ENCODE measurements at places on chromosomes 3 and 15. TPM values are rescaled to one million over a fixed set of nuclear protein-coding genes. Genes with fewer than 3 reads are reported as not detected.

TUSC7 gene
- not detected for total RNA-seq

DNA sequence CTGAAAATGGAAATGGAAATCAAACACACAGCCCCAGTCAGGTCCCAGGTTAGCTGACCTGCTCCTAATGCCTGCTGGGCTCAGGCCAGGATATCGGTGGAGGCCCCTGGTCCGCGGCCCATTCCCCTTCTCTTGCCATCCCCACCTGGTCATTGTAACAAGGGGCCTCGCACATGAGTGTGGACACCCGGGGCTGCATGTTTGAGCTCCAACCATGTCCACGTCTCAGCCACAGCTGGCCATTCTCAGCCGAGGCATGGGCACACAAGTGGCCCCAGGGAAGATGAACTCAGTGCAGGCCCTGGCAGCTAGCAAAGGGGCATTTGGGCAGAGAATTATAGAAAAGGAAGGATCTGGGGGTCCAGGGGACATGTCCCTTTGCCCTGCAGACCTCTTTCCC is 41.7 kb downstream of the FAM174B start:
- no peak for DNase-seq

DNA sequence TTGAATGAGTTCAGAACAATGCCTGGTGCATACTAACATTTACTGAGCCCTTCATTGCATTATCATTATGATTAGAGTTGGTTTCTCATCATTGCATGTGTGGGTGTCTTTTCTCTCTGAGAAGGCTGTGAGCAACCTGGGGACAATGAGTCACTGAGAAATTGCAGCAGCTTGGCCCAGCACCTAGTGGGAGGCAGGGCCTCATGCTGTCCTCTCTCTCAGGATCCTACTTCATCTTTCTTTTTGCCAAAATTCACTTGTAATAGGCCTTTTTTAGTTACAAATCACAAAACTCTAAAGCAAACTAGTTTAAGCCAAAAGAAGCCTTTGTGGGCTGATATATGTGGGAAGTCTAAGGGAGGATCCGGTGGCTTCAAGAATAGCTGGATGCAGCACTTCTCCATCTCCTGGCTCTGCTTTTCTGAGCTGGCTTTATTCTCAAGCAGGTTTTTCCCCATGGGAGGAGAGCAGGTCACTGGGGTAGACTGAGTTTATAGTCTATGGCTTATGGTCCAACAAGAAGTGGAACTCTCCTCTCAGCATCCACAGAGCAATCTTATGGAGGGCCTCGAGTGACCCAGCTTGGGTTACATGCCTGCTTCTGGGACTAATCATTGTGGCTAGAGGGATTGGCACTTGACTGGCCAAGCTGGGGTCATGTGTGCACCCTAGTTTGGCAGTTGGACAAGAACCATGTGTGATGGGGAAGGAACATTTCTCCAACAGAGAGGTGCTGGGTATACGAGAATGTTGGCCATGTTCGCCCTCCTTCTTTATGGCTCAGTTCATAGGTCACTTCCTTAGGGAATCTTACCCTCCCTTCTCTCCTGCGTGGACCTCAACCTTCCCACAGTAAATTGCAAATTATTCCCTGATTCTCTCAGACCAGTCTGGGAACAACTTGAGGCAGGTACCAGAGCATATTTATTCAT is 8.7 kb upstream of the CAMK1 start:
- peak; percentile 35 for DNase-seq

TICRR gene
- 8.0 TPM for total RNA-seq

UBAP1L gene
- total RNA-seq, result 0.38 TPM

DNA sequence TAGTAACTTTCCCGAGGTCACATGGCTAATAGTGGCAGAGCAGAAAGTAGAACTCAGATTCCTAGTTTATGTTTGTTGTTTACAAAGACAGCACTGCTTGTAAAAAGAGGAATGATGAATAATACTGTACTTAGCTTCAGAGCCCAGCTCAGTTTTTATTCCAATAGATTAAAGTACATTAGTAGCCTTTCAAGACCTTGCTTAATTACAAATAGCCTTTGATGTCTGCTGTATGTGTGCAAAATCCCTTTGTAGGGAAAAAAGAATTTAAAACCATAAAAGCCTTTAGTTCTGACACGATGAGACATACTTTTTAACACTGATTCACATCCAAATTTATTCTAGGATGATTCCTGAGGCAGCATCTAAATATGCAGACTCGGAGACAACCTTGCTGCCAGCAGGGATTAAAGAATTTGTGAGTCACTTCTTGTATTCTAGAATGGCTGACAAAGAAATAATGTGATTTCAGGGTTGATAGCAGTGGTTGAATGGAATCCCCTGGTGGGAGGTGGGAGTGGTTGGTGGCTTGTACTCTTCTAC is 324.2 kb upstream of the TGFBR2 start:
- peak; percentile 98 for DNase-seq

POC1A gene
- 19.1 TPM for total RNA-seq

EFCC1 gene
- not detected for total RNA-seq

GRCh38 chr3:9190276-9190675 is 59.2 kb downstream of the SRGAP3 start:
- no peak for DNase-seq

DNA sequence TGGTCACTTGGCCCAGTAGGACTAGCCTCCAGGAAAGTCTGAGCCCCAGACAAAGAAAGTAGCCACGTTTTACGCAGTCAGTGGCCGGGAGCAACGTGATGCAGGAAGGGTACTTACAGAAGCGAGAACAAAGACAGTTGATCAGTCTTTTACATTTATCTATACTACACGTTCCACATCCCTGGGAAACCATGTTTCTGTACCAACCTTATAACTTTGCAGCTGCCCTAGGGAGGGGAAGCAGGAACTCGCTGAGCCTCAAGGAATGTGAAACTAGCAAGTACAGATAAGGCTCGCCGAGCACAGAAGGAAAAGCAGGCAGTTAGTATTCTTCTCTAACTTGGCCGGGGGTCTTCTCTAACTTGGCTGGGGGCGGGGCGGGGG is 3.4 kb upstream of the KNL1 start:
- no peak for DNase-seq

RASGRP1 gene
- not detected for total RNA-seq

DNA sequence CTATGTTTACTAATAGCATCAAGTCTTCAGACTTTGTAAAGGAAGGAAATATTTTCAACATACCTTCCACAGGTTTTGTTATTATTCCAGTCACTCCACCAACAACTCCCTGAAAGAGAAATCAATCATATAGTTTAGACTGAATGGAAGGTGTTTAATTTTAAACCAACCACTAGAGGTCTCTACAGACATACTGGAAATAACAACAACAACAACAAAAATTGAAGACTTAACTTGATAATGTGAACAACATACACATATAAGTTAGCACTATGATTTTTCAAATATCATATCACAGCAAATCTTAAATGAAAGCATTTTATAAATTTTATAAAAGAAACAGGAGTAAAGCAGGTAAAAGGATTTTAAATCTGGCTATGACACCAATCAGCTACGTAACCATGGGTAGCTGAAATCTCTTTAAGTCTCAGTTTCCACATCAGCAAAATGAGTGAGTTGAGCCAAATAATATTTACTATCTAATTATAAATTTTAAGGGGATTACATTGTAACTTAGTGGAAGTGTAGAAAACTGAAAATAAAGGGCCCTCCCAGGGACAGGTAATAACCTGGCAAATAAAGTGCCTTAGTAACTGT is 188.2 kb downstream of the VPS13C start:
- DNase-seq, result peak; percentile 29

ISL2 gene
- total RNA-seq, result 3.0 TPM

- DNase-seq, result no peak
Measured at GRCh38 chr15:95113041-95113440, 881.7 kb downstream of the MCTP2 start.

- DNase-seq, result peak; percentile 72
Measured at GRCh38 chr3:65894679-65895453, 143.9 kb downstream of the MAGI1 start.

GRCh38 chr3:177724020-177724638 is 526.8 kb upstream of the TBL1XR1 start:
- peak; percentile 63 for DNase-seq

GRCh38 chr3:129030611-129031010 is 29.5 kb downstream of the EFCC1 start:
- no peak for DNase-seq

GRCh38 chr3:4340411-4341335 is 37.5 kb downstream of the SETMAR start:
- no peak for DNase-seq

- peak; percentile 52 for DNase-seq
Measured at GRCh38 chr15:37880009-37880834, 54.2 kb upstream of the TMCO5A start.

ZWILCH gene
- total RNA-seq, result 51.1 TPM

PSMD2 gene
- 623 TPM for total RNA-seq

CYP8B1 gene
- not detected for total RNA-seq

GRCh38 chr15:67593562-67593961 is 51.1 kb downstream of the MAP2K5 start:
- no peak for DNase-seq

DNA sequence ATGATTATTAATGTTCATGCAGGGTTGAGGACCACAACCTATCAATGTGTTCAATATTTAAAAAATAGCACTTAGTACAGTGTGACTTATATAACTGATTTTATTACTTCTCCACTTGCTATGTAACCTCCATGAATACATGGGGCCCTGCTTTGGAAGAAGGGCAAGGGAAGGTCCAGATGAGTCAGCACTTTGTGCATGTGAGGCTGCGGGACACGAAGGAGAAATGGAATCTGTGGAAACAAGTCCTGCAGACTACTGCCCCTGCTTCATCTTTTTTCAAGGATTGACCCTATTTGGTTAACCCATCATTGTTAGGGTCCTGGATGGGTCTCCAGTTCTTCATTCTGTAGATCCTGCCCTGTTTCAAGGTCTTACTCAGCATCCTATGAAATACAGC is 1.6 kb downstream of the NXPE3 start:
- DNase-seq, result peak; percentile 82

- DNase-seq, result no peak
Measured at GRCh38 chr3:117435506-117435905, 725.9 kb downstream of the TUSC7 start.

GRCh38 chr3:40737343-40737742 is 212.6 kb downstream of the ZNF621 start:
- peak; percentile 20 for DNase-seq

GRCh38 chr3:183513046-183513706 is 42.3 kb downstream of the KLHL6 start:
- DNase-seq, result no peak

DNA sequence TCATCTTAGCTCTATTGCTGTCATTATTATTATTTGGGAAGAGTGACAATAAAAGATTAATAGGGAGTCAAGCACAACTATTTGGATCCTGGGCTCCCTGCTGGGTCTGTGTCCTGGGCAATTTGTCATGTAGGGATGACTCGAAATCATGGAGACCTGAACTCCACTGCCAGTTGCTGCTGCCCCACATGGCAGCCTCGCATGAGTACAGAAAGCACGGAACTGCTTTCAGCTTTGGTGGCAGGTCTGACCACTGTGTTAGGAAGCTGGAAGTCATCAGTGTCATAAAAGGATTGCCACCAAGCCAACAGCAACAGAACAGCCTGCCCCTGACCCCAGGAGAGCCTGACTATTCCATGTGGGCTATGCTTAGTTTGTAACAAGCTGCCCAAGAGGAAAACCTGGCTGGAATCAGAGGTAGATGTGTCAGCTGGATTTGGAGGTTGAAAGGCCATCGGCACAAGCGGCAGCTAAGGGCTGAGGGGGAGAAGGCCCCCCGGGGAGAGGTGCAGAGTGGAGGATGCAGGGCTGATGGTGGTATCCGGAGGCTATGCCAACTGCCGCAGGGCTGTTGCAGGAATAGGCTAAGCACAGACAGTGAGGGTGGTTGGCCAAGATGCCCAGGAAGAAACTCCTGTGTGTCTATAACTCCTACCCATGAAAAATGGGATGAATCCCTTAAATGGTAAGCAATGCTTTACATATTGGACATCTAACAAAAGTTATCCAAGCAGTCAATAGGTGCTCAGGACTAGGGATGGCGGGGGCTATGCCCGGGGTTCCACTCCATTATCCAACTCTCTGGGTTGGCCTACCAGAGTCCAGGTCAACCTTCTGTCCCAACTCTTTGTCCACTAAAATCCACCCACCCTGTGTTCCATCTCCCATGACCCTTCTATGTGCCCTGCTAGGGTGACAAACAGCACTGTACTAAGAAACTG is 291.6 kb downstream of the ADAMTS17 start:
- no peak for DNase-seq

CLCN2 gene
- total RNA-seq, result 4.4 TPM

- no peak for DNase-seq
Measured at GRCh38 chr3:155425396-155425795, 131.9 kb upstream of the STRIT1 start.

C3orf52 gene
- 6.7 TPM for total RNA-seq

DNA sequence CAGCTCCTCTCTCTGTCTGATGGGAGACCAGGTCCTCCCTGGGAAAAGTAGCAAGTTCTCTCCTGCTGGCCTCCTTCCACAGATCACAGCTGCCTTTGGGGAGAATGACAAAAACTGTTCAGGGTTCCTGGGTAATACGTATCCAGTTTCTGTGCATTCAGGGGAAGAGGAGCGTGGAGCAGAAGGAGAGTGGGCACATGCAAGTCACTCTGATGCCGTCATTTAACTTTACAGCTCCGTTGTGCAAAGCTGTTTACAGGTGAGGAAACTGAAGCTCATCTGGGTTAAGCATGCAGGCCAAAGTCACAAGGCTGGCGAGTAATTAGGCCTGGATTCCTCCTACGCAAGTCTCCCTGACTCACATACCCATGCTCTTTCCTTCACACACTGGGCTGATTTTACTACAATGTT is 7.5 kb upstream of the TM4SF1 start:
- peak; percentile 54 for DNase-seq

C3orf20 gene
- total RNA-seq, result not detected

RTP1 gene
- total RNA-seq, result not detected

- peak; percentile 19 for DNase-seq
Measured at GRCh38 chr3:180934638-180935037, 22.2 kb downstream of the FXR1 start.

- DNase-seq, result no peak
Measured at GRCh38 chr15:40471105-40471807, 472 bp downstream of the CHST14 start.

GRCh38 chr3:73114711-73115110 is 53.3 kb downstream of the EBLN2 start:
- no peak for DNase-seq

- peak; percentile 87 for DNase-seq
Measured at GRCh38 chr15:98800437-98801233, 152.3 kb downstream of the IGF1R start.

- no peak for DNase-seq
Measured at GRCh38 chr3:68287101-68287500, 632.7 kb upstream of the SUCLG2 start.

GRCh38 chr3:112639455-112640225 is 1.3 kb downstream of the CCDC80 start:
- no peak for DNase-seq

DNA sequence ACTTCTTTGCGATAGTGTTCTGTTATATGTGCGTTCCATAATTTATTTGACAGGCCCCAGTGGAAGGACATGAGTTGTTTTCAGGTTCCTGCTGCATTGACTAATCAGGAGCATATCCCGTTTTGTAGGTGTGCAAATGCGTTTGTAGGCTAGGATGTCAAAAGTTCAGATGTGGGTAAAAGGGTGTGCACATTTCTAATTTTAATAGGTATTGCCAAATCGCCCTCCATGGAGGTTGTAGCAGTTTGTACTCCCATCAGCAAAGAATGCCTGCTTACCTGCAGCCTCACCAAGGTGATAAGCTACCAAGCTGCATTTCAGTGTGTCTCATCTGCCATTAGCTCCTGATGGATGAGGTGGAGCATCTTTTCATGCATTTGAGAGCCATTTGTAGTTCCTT is 36.3 kb downstream of the KLF13 start:
- no peak for DNase-seq

ASB14 gene
- total RNA-seq, result not detected

- DNase-seq, result peak; percentile 94
Measured at GRCh38 chr3:146503461-146504202, 34.3 kb upstream of the PLSCR2 start.
